Activated CD8-positive, alpha-beta T cell treated with anti-CD3 and anti-CD28 coated beads for 36 hours (primary cell): ENCODE measurements at places on chromosomes 3 and 15. TPM values are rescaled to one million over a fixed set of nuclear protein-coding genes. Genes with fewer than 3 reads are reported as not detected.

The RAD51 gene
- 66.5 TPM for total RNA-seq

The MNS1 gene
- total RNA-seq: 0.95 TPM

- DNase-seq: no peak
Measured at GRCh38 chr15:36567445-36567844, 12.0 kb upstream of the CDIN1 start.

DNA sequence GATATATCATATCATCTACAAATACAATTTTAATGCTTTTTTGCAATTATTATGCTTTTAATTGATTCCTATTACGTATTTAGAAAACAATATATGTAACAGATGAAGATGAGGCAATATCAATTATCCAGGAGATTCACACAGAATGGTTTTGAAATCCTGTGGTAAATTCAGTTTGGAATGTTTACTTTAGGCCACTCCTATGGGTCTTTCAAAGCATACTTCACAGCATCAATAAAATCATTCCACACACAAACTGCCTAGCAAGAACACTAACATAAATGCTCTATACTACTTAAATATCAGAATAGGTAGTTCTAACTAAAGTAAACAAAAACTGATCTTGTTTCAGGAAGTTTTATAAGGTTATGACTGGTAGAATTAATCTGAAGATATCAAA, 90.5 kb downstream of the FAM227B start:
- DNase-seq: no peak

DNA sequence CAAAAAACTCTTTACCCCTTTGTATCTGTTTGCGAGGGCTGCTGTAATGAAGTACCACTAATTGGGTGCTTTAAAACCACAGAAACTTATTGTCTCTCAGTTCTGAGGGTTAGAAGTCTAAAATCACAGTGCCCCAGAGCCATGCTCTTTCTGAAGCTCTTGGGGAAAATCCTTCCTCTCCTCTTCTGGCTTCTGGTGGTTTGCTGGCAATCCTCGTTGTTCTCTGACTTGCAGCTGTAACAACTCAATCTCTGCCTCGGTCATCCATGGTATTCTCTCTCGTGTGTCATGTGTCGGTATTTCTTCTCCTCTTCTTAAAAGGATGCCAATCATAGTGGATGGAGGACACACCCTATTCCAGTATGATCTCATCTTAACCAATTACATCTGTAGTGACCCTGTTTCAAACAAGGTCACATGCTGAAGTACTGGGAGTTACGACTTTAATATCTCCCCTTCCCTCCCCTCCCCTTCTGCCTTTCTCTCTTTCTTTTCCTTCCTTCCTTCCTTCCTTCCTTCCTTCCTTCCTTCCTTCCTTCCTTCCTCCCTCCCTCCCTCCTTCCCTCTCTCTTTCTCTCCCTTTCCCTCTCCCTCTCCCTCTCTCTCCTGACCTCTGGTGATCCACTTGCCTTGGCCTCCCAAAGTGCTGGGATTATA, 6.5 kb upstream of the ARL8B start:
- DNase-seq: no peak

DNA sequence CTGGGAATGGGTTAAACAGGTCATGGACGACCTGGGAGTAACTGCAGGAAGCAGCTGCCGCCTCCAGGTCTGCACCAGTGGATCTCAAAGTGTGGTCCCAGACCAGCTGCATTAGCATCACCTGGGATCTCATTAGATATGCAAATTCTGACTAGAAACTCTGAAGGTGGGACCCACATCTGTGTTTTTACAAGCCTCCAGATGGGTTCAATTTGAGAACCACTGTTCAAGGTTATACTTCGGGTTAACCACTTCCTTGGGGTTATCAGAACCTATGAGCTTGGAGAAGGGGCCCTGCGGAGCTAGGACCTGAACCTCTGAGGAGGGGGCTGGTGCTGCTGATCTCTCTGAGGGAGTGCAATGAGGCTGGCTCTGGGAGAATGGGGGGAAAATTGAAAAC, 324.8 kb upstream of the CTDSPL start:
- DNase-seq: no peak

DNA sequence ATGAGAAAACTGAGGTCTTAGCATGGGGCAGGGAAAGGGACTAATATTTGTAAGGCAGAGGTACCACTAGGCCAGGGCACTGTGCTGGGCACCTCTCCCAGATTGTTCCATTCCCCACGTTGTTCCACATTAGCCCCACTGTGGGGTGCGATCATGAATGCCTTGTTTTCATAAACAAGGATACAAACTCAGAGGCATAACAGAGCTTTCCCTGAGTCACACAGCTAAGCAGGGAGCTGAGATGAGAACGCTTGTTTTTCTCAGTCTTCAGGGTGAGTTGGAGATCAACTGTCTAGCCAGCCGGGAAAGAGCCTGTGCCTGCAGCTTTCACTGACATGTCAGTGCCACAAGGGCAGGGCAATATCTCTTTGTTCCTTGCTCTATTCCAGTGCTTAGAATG, 47.9 kb upstream of the ITGA11 start:
- no peak for DNase-seq

GRCh38 chr15:57283774-57284503, 92.4 kb upstream of the CGNL1 start:
- DNase-seq: no peak

DNA sequence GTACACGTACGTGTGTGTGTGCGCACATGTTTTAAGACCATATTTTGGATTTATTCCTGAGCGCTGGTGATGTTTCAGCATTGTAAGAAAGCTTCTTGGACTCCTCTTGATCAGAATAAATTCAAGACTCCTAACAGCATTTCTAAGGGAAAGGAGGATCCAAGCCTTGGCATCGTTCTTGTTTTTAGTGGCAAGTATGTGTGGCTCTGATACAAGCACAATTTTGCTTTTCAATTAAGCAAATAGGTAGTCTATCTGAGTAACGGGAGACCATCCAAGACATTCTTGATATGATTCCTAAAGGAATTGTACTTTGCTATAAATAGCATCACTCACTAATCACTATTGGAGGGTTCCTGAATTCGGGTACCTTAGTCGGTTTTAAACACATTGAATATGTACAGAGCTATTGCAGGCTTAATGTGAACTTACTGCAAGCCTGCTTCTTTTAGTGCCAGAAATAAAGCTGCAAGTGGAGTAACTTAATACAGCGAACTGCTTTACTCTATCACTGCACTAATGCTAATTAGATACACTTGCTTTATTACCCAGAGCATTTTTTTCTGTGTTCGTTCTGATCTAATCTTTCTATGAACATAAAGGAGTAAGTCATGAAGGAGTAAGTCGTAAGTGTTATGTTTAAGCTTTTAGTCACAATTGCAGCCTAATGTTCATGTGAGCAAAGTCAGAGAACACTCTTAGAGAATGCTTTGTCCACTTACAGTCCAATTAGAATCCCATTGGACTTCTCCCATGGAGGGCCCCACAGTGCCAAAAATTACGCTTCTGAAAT, 186.3 kb downstream of the MCTP2 start:
- DNase-seq: no peak

DNA sequence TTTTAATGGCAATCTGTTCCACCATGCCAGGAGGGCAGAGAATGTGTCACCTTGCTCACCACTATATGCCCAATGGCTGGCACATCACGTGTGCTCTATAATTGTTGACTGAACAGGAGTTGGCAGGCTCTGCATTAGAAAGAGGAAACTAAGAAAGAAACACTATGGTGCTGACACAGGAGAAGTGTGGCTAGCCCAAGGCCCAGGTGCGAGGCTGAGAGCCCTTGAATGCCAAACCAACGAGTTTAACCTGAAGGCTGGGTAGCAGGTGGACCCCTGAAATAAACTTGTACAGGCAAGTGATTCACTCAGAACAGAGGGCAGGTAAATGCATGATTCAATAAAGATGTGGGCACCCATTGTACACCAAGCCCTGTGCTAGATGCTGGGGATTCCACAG, 2.4 kb downstream of the CHCHD4 start:
- DNase-seq: no peak

DNA sequence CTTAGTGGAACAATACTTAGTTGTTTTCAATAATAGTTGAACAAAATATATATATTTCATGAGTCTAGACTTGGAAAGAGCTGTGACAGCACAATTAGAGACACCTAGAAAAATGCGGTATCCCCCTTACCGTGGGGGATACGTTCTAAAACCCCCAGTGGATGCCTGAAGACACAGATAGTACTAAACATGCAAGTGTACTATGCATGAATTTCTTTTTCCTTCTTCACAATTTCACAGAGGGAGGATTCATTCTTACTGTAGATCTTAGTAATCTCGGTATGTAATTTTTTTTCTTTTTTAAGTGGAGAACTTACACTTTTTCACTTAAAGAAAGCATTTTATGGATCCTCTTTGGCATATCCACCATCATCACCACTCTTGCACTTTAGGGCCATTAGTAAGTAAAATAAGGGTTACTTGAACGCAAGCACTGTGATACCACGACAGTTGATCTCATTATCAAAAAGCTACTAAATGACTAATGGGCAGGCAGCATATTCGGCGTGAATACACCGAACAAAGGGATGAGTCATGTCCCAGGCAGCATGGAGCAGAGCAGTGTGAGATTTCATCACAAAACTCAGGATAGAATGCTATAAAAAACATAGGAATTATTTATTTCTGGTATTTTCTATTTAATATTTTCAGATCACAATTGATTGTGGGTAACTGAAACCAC, 72.3 kb upstream of the ZNF280D start:
- DNase-seq: peak; percentile 43

DNA sequence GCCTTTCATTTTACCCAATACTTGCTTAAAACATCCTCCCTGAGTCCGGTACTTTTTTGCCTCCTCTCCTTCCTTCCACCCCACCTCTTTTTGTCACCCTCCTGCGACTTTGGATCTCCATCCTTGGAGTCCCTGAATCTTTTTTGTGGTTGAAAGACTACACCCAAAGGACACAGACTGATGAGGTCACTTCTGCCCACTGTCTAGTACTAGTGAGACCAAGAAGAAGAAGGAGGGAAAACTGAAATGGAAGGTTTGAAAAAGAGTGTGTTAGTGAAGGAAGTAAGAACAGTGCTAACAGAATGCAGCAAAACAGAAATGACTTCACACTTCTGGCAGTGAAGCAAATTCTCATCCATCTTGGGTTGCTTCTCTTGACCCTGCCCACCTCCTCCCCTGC, 6.6 kb downstream of the B3GNT5 start:
- no peak for DNase-seq

- no peak for DNase-seq
Measured at GRCh38 chr3:149215515-149215914, 6.1 kb downstream of the CP start.

DNA sequence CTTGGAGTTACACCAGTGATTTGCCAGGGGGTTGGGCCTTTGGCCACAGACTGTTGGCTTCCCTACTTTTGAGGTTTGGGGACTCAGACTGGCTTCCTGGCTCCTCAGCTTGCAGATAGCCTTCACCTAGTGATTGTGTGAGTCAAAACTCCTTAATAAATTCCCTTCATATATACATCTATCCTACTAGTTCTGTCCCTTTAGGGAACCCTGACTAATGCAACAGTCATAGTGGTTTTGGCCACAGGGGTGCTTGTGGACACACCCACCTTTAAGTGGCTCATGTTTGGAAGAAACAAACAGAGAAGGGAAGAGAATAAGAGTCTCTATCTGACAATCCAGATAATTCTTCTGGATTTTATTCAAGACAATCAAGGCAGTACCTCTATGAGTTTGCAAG, 457.7 kb downstream of the EPHA3 start:
- DNase-seq: no peak

GRCh38 chr15:51366920-51367319, 25.5 kb downstream of the GLDN start:
- DNase-seq: no peak

- DNase-seq: no peak
Measured at GRCh38 chr3:188007897-188008296, 146.1 kb upstream of the LPP start.

GRCh38 chr3:86942206-86942605, 48.7 kb downstream of the VGLL3 start:
- DNase-seq: no peak

DNA sequence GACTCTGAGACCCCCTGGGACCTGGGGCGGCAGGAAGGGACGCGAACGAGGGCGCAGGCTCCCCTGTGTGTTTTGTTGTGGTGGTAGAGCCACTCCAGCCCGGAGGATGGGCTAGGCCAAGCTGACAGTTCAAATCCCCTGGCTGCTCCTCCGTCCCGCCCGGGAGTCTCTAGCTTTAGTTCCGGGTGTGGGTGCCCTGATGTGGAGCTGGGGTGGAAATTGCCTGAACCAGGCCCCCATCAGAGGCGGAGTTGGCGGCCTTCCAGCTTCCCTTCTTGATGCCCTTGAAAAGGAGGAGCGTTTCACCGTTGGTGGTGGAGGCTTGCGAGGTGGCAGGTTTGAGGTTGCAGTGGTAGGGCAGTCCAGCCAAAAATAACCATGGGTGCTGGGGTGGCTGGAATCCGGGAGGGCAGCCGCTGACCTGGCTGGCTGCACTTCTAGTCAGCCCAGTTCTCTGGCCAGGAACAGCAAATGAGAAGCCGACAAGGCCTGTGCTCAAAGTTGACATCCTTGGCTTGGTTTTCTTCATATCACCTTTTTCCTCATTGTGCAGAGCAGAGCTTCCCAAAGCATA, 817 bp downstream of the CLK3 start:
- peak; percentile 82 for DNase-seq

DNA sequence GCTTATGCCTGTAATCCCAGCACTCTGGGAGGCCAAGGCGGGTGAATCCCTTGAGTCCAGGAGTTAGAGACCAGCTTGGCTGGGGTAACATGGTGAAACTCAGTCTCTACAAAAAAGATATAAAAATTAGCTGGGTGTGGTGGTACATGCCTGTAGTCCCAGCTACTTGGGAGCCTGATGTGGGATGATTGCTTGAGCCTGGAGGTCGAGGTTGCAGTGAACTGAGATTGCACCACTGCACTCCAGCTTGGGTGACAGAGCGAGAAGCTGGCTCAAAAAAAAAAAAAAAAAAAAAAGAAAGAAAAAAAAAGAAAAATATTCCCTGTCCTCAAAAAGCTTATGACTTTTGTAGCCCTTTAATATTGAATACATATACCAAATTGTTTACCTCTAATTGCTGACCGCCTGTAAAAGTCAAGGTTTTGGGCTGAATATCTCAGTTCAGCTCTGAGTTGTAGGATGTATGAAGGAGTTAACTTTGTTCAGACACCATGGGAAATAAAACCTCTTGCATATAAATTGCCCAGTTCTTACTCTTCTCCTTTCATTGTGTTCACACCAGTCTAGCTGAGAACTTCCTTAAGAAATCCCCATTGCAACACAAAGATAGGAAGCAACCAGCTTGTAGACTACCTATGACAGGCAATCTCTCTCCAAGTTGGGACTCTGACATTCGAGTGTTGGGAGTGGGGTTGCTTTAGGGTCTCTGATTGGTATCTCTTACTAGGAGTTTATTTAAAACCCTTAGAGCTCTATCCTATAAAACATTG, 97.6 kb upstream of the RASGRP1 start:
- no peak for DNase-seq
